MV-4-11 (cell line): ENCODE measurements at places on chromosomes 1 and 21.

DNA sequence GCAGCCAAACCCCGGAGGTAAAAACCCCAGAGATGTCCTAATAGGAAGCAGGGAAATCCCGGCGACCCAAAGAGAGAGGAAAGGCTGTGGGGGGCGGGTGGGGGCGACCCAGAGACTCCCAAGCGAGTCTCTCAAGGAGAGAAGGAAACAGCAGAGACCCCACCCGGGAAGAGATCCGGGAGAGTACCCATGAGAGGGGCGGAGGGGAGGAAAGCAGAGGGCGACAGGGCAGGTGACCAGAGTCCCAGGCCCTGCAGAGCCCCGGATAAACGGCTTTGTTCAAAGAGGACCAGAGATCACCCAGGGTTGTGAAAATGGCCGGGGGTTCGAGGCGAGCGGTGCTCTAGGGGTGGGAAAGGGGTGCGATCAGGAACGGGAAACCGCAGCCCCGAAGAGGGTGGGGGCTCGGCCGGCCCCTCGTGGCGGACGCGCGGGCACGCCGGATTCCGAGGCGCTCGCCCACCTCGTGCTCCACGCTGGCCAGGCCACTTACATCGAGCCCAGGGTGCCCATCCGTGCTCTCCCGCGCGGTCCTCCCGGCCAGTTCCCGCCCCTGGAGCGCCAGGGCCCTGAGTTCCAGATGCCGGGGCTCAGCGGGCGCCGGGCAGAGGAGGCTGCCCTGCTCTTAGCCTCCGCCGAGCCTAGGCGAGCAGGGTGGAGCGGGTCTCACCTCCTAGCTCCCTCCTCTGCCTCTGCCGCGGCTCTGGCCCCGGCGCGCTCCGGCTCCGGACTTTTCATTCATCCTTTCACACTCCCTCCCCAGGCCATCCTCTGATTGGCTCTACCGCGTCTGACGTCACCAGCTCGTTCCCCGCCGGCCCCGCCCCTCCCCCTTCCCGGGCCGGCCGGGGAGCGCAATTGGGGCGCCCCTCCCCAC is 52.3 kb downstream of the RHBG start:
- peak; percentile 4 for DNase-seq

DNA sequence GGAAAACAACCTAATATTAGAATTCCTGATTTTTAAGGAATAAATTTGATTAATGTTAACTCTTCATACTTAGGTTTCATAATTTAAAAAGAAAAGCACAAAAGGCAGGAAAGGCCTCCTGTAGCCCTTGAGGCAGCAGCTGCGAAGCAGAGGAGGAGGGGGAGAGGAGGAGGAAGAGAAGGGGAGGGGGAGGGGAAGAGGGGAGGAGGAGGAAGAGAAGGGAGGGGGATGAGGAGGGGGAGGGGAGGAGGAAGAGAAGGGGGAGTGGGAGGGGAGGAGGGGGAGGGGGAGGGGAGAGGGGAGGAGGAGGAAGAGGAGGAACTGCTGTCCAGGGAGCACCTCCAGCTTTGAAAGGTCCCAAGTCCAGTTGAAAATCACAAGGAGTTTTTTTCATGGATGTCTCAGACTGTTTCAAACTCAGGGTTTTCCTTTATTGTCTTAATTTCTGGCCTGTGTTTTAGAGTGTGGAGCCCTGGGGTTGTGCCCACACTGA is 35.1 kb upstream of the DIP2A start:
- no peak for DNase-seq

DNA sequence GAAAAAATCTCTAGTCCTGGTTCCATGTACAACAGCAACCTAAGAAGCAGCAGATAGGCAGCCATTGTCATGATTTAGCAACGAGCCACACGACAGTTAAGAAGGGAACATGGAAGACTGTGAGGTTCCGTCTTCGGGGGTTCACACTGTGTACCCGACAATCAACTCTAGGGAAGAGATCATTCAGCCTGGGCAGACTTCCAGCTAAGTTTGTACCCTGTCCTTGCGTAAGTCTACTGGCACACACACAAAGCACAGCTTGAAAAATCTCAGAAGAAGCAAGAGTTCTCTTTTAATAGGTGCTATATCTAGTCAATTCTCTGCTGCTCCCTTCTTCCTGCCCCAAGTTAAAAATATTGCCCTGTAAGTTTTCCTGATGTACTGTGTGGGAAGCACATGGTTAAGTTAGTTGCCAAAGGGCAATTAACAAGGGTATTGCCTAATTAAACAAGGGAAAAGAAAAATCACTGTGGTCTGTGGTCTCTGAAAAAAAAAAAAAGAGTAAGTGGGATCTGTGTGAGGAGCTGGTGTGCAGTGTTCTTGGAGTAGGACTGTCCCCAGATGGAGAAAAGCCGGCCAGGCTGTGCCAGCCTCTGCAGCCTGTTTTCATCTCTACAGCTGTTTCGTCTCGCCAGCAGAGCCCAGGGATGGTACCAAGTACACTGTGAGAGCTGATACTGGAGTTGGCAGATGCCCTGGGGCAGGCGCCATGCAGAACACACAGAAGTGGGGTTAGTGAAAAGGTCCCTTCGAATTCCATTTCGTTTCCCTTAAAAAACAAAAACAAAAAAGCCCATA is 6.4 kb upstream of the MYBPHL start:
- peak; percentile 56 for DNase-seq

- no peak for DNase-seq
These were observed 269.5 kb downstream of the TM2D1 start for GRCh38 chr1:61455400-61455799.

DNA sequence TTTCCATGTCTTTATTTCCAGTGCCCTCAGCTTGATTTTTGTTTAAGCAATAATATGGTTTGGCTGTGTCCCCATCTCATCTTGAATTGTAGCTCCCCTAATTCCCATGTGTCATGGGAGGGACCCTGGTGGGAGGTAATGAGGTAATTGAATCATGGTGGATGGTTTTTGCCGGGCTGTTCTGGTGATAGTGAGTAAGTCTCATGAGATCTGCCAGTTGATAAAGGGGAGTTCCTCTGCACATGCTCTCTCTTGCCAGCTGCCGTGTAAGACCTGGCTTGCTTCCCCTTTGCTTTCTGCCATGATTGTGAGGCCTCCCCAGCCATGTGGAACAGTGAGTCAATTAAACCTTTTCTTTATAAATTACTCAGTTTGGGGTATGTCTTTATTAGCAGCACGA is 559.6 kb upstream of the ADAMTS5 start:
- no peak for DNase-seq

DNA sequence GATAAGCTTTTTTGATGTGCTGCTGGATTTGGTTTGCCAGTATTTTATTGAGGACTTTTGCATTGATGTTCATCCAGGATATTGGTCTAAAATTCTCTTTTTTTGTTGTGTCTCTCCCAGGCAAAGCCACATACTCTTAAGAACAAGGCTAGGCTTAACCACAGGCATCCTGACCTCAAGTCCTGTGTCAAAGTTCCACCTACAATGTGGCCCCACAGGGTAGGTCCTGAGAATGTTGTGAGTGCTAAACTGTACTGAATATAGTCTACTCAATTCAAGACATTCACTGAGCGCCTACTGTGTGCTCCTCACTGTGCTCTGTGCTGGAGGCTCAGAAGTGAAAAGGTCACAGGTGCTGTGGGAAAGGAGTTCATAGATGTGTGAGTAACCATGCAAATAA is 20.6 kb downstream of the DDAH1 start:
- DNase-seq: no peak

DNA sequence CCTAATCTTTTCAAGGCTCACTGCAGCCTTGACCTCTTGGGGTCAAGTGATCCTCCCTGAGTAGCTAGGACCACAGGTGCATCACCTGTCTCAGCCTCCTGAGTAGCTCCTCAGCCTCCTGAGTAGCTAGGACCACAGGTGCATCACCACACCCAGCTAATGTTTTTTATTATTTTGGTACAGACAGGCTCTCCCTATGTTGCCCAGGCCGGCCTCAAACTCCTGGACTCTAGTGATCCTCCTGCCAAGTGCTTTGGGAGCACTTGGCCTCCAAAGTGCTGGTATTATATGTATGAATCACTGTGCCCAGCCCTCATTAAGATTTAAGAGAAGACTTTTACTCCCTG is 58.5 kb upstream of the S1PR1 start:
- DNase-seq: no peak

GRCh38 chr1:235588916-235589515 is 60.6 kb downstream of the GNG4 start:
- DNase-seq: no peak

DNA sequence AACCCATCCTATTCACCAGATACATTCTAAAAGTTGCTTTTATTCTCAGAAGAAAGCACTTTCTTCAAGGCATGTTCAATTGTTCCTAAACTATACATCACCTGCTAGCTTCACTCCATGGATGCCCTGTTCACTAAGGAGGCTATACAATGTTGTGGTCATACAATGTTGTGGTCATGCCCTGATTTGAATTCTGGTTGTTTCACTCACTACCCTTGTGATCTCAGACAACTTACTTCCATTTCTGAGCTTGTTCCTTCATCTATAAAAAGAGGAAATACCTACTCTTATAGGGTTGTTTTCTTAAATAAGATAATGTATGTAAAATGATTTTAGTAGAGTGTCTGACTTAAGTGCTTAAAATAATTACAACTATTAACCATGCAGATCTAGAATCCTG is 19.7 kb downstream of the EDEM3 start:
- peak; percentile 51 for DNase-seq

DNA sequence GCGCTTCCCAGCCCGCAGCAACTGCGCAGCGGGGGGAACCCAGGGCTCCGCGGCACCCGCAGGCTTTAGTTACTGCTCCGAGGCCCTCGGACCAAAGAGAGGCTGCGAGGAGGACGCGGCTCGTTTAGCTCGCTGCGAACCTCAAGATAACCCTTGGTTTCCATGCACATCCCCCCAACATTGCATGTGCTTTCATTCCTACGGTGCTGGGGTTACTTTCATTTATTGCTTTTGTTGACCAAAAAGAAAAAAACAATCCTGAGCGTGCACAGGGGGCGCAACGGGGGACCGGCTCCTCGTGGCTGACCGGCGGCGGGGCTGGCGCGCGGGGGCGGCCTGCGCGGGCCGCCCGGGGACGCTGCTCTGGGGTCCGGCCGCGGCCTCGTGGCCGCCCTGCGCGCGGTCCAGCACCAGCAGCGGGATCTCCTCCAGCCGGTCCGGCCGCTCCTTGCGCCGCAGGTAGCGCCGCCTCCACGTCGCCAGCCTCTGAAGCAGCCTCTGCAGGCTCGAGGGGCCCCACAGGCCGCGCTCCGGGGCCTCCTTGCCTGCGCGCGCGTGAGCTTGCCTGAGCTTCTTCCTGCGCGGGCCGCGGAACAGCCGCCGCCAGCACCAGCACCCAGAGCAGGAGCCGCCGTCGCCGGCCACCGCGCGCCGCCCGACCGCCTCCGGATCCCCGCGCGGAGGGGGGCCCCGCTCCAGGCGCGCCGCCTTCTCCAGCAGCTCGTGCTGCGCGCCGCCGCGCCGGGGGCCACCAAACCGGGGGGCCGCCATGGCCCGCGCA is 77.4 kb downstream of the DESI2 start:
- DNase-seq: peak; percentile 7

- DNase-seq: no peak
These were observed 31.3 kb downstream of the MAST2 start for GRCh38 chr1:45834689-45835088.

DNA sequence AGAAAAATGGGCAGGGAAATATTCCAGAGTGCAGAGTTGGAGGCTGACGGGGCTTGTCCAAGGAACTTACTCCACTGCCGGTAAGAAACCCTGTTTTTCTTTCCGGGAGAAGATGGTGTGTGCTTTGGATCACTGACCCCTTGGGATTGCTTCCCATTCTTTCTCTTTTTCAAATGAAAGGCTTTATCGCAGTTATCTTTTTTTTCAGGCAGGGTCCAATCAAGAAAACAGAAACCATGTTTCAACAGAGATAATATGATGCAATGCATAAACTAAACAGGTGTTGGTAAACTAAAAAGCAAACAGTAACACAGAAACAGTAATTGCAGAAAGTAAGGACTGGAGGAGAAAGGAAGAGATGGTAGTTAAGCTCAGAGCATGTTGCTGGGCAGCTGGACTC is 145.1 kb downstream of the LYPLAL1 start:
- DNase-seq: no peak

DNA sequence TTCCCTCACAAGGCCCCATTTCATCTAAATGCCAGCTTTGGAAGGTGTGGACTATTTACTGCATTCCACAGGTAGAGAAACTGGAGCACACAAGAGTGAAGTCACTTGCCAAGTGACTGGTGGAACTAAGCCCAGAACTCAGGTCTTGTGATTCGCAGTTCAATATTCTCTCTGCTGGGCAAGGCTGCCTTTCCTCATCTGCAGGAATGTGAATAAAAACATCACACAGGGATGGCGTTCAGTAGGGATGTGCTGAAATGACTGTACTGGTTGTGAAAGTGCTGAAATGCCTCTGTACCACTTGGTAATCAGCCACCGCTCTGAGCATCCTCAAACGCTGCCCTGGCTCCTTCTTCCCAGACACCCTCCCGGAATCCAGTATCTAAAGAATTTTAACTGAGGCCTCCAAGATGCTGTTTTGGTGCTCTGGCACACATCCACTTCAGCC is 145.6 kb downstream of the HIVEP3 start:
- no peak for DNase-seq

GRCh38 chr1:155911156-155912055 is at the start of gene RIT1:
Gene RIT1 (minus strand): TSS chr1:155911349. CDS start chr1:155910761, 588 bp downstream.
- DNase-seq: peak; percentile 75

- peak; percentile 65 for DNase-seq
These were observed 1.1 kb downstream of the EEIG2 start for GRCh38 chr1:108560874-108561459.

DNA sequence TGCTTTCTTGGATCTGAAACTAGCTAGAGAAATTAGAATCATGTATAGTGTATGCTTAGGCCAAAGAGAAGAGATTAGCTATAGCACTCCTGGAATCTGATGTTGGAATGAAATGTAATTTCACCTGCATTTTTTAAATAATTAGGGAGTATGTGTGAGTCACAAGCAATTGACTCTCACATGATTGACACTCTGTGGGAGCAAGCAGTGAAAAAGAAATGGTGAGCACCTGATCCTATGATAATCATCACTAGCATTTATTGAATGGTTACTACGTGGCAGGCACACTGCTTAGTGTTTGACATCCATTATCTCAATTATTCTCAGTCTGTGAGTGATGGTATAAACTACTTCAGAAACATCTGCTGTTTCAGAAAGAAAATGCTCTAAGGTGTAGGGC is 176.6 kb downstream of the NRIP1 start:
- DNase-seq: no peak

DNA sequence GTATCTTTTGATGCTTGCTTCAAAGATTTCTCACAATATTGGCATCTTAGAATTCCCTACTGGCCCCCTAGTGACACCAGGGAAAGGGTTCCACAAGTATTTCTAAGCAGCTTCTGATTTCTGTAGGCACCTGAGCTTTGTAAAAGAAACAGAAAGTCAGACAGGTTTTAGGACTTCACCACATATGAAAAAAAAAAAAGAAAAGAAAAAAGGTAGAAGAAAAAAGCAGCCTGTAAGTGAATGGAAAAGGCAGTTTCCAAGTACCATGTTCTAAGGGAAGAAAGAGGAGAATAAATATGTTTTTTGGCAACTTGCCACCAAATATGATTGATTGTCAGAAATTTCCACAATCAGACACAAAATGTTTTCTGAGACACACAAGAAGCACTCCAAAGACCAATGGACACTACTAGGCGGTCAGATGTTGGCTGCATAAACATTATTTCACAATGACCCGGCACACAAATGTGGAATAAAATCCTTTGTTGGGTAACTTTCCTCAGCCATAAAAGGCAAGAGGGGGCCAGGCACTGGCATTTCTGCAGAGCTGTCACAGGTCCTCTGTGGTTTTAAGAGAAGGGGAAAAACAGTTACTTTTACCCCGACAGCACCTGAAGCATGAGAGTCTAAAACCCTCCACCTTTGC is 12.7 kb upstream of the CPLANE2 start:
- DNase-seq: peak; percentile 62
